ENCODE measurements at places on chromosomes 3 and 15.

GRCh38 chr3:133412183-133413132, 12.6 kb downstream of the BFSP2 start:
- DNase-seq: no peak

GRCh38 chr15:74036271-74037170, 42.0 kb downstream of the PML start:
- DNase-seq: peak; percentile 66

DNA sequence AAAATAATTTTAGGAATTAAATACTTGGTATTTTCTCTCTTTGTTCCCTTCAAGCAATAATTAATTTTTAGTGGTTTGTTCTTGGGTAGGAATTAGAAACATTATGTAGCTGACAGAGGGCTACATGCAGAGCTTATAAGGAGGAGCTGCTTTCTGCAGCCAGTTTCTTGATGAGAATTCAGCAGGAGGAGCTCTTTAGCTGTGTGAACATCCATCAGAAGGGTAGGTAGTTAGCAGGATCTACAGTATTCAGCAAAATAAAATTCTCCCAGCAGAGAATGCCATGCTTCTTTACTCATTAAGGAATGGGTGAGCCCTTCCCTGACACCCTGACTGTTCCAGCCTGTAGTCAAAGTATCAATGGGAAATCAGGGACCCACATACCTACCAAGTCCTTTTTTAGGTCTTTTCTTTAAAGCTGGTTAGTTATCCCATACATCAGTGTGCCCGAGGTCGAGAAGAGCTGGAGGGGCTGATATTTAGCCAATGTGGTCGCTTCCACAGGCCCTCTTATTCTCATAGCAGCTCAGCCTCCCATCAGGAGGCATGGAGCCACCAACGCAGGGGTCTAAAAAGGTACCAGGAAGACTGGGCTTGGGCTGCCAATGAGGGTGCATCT, 54.0 kb downstream of the KCNAB1 start:
- DNase-seq: no peak

GRCh38 chr15:78988361-78988911, 43.6 kb upstream of the CTSH start:
- no peak for DNase-seq

DNA sequence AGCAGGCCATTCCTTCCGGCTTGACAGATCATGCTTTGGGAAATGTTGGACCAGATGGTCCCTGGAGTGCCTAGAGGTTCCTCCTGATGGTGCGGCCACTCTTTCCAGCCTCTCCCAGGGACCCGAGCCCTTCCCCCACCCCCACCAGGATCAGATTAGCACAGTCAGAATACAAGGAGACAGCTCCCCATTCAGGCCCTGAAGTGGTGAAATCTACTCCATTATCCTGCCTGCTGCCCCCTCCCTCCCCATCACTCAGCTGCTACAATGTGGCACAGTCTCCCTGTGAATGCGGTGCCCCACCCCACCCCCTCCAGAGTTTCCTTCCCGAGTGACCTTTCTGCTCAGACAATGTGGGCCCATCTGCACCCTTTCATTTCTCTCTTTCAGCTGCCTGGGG, 29.4 kb downstream of the RNU5B-1 start:
- no peak for DNase-seq

DNA sequence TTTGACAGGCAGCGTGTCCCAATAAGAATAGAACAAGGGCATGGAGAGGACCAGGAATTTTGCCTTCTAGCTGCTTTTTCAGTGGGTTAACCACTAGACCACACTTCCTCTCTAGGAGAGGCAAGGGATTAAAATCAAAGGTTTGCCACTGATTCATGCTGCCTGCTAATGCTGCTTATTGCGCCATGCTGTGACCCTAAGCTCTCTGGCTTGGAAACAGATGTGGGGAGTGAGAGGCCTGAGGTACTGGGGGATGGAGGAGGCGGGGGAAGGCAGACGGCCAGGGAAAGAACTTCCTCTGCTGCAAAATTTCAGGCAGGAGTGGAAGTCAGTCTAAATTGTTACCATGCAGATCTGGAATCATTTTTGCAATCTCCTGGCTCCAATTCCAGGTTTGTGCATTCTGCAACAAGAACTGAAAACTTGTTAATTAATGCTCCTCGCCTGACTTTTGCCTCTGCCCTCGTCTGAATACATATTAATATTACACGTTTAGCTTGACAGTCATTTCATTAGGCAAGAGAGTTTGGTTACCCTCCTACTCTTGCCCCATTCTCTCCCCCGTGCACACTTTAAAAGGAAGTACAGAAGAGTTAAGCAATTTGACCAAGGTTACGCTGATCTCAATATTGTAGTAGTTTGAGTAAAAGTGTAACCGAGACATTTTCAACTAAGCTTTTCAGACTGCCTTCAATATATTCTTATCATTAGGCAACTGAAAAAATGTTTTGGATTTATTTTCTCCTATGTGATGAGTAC, 121.7 kb upstream of the SPRED1 start:
- DNase-seq: peak; percentile 64

DNA sequence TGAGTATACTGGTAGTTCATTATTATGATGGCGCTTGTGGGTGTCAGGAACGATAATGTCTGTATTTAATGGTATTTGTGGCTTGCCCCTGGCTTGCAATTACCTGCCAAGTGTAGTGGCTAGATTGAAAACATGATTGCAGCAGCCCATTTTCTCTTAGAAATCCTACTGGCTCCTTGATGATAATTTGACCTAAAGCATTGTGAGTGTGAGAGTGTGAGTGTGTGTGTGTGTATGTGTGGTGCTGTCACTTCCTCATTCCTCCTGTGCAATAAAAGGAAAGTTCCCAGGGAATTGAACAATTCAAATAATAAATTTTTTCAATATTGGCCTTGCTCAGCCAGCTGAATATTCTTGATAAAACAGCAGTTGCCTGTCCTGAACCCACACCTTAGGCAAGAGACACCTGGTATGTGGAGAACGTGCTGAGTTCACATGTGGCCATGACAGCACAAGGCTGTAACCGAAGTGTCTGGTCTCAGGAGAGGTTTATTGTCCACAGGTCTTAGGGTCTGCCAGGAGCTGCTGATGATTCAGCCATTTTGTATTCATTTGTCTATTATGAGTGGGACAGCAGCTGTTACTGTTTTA, 193.3 kb downstream of the CD47 start:
- DNase-seq: no peak

DNA sequence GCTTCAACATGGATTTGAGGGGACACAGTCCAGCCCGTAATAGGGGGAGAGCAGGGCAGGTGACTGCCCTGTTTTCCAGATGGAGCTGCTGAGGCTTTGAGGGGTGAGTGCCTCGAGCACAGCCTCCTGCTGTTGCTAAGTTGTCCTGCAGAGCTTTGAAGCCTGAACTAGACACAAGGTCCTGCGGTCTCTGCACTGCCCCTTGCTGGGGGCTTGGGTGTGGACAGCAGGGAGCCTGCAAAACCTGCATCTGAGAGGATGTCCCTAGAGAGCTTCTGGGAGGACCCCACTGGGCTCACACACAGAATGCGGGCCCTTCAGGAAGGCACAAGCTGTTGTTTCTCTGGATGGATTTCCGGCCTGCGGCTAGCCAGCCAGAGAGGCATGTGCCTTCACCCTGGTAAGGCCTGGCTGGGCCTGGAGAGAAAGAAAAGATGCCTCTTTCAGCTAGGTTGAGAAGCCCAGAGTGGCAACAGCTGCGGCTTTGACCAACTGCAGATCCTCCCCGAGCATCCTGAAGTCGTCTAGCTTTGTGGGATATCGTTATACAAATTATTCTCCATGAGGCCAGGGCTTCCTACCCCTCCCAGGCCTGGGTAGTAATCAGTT, 226.2 kb downstream of the SLCO3A1 start:
- DNase-seq: no peak

DNA sequence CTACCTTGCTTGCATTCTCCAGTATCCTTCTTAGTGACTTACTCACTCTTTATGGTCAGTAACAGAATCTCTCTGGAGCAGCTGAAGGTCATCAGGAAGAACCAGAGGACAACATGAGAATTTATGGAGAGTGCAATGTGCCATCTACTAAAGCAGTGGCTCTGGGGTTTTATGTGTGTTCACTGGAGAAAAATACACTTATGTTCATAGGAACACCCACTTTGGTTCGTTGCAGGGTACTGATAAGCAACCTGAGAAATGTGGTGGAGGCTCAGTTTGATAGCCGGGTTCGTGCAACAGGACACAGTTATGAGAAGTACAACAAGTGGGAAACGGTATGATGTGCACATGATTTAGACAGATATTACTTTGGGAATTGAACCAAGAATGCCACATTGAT, 12.8 kb downstream of the CPB1 start:
- no peak for DNase-seq

DNA sequence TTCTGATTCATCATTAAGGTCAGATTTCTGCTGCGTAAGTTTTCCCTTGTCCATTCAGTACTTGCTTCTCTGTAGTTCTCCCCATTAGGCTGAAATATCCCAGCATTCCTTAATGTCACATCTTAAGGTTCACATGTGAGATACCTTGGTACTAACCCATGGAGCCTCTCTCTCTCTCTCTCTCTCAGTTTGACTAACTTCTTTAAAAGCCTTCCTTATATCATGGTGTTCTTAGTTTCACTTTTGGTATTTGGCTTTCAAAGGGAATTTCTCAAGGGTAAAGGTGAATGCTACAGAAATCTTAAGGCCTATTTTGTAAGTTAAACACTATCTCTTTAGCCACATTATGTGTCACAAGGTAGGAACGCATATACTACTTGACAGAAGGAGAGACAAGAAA, 427.3 kb upstream of the ZNF717 start:
- no peak for DNase-seq

GRCh38 chr3:88298189-88298588, 148.4 kb downstream of the C3orf38 start:
- no peak for DNase-seq

DNA sequence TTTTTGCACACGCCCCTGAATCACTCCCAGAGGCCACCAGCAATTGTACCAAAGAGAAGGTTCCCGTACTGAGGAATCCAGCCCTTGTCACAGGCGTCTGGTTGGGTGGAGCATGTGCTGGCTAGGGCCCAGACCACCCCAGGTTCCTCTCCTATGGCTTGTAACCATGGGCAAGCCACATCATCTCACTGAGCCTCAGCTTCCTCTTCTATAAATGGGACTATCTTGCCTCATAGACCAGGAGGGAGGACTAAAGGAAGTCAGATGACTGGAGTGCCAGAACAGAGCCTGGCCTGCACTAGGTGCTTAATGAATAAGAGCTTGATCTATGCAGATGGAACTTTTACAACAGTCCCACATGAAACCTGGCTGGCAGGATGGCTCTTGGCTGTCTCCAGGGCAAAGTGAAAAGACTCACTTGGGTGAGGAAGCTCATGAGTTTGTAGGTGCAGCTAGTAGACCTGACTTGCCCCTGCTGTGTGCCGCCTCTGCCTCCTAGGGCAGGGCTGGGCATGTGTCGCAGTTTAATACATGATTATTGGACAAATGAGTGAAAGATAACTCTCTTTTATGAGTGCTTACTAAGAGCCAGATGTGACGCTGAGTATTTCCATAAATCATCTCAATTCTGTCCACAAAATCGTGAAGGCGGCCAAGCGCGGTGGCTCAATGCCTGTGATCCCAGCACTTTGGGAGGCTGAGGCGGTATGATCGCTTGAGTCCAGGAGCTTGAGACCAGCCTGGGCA, 29.3 kb downstream of the CTSH start:
- DNase-seq: peak; percentile 28

DNA sequence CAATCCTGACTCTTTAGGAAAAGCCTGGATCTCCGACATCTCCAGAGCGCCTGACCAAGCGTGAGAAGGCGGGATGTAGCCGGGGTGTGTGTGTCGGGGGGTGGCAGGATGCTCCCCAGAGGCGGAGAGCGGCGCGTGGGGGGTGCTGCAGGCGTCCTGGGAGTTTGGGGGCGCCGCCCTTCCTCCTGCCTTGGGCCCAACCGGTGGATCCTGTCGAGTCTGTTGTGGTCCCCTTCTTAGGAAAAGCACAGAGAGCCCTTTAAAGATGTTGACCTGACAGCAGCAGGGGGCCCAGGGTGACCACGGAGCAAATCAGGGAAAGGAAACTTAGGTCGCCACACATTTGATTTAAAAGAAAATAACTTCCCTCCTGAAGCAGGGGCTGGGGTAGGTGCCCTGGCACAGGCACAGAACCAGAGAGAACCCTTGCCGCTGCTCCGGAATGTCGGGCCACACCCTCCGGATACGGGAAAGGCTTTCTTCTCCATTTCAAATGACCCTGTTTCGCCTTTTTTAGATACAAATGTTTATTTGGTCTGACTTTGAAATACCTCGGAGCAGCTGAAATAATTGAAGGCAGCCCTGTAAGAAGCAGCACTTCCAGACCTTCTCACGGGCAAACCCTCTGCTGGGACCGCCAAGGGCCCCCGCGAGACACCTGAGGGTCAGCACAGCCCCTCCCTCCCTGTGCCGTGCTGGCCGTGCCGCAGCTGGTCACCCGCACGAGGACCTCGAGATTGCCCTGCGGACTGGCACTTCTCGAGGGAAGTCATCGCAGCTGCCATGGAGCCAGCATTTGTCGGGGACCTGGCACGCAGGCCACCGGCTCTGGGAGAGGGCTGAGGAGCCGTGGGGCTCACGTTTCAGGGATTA, 102.9 kb upstream of the KLF13 start:
- no peak for DNase-seq

GRCh38 chr3:177443469-177443868, 246.2 kb upstream of the TBL1XR1 start:
- DNase-seq: no peak

GRCh38 chr3:185649414-185649813, 63.3 kb downstream of the SENP2 start:
- DNase-seq: no peak

DNA sequence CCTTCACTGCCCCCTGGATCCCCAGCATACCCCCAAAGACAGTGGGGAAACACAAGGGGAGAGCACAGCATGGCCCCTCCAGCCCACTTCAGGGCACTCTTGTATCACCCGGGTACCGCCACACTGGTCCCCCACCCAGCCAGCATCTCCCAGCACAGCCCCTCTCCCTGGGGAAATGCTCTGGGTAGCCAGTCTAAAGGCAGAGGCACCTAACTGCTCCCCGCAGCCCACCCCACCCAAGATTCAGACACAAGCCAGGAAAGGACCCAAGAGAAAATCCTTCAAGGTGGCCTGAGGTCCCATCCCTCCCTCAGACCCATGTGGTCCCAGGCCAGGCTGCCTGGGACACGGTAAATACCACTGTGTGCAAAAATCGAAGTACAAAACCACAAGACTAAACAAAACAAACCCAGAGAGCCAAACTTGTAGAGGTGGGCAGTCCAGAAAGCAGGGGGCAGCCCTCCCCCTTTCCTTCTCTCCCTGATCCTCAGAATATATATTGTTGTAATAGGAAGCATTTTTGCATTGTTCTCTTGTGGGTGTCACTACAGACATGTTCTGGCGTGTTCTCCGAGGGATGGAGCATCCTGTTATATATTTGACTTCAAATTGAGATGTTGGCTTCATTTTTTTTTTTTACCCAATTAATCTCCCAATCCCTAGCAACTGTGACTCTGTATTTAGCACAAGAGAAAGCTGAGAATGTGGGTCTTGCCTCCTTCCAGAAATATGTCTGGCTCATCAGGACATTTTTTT, 51.7 kb downstream of the GRIP2 start:
- DNase-seq: no peak

DNA sequence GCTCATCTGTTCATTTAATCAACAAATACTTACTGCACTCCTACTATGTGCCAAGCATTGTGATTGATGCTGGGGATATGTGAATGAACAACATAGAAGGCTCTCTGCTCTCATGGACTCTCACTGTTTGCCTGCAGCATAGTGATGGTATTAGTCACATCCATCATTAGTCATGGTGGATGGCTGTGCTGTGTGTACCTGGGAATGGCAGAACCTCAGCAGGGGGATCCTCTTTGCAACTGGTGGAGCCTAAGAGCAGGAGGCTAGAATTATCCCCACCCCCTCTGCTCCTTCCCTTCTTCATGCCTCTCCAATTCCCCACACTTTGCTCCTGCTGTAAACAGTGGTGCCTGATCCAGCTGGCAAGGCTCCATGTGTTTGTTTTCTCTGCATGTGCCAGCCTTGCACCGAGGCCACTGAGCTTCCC, 20.5 kb downstream of the BOC start:
- DNase-seq: no peak
